HFFc6 (cell line): ENCODE measurements at places on chromosomes 4 and X. TPM values are rescaled to one million over a fixed set of nuclear protein-coding genes. Genes with fewer than 3 reads are reported as not detected.

DNA sequence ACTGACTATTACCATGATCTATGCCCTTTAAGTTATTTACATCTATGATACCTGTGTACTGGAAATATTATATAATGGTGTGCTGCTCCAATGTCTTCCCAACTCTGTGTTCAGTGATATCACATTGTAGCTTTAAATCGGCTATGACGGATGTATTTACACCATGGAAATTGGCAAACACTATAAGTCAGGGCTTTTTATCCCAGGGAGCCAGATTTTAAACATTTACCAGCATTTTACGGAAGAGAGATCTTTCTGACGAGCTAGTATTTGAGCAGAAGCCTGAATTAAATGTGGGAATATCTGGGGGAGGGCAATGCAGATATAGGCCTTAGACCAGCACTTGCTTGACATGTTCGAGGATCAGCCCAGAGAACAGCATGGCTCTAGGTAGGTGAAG is 7.7 kb upstream of the PGM2 start:
- no peak for DNase-seq
- no peaks in the 10 kb centered on the region for H3K36me3 ChIP-seq
- H3K4me3 ChIP-seq: no peak overlapping the region
- peaks cover 10% of the 10 kb centered on the region; the same call in 1 of the 2 replicates for H3K4me1 ChIP-seq

Gene CORIN
- total RNA-seq: 0.21 to 0.87 TPM (median 0.30 TPM) in 3 replicates

GRCh38 chr4:29043411-29043810 is 1676.8 kb upstream of the PCDH7 start:
- H3K4me1 ChIP-seq: peaks cover 48% of the 10 kb centered on the region
- H3K27ac ChIP-seq: no peak overlapping the region
- H3K36me3 ChIP-seq: peaks cover 4% of the 10 kb centered on the region; the same call in 1 of the 2 replicates
- no peak for DNase-seq
- H3K27me3 ChIP-seq: no peaks in the 10 kb centered on the region

GRCh38 chrX:118730500-118731247 is 3.3 kb downstream of the IL13RA1 start:
- H3K36me3 ChIP-seq: no peaks in the 10 kb centered on the region
- peaks cover 45% of the 10 kb centered on the region for H3K4me1 ChIP-seq
- H3K4me3 ChIP-seq: peak overlapping the region; percentile 61
- peak; percentile 73 for DNase-seq
- H3K27me3 ChIP-seq: peaks cover 1% of the 10 kb centered on the region

Gene TMEM129
- total RNA-seq: 29.3 to 41.6 TPM (median 37.1 TPM) in 3 replicates

- DNase-seq: no peak
- H3K27ac ChIP-seq: no peak overlapping the region
- H3K4me1 ChIP-seq: no peaks in the 10 kb centered on the region
- H3K27me3 ChIP-seq: peaks cover 2% of the 10 kb centered on the region; the same call in 1 of the 2 replicates
- no peak overlapping the region for H3K4me3 ChIP-seq
Observed at GRCh38 chr4:9894644-9895332, 113.4 kb downstream of the DRD5 start.

Gene AVPR2
- not detected in 3 replicates for total RNA-seq

- H3K27me3 ChIP-seq: no peaks in the 10 kb centered on the region; the same call in none of the 2 replicates
- no peak for DNase-seq
Observed at GRCh38 chrX:37701588-37701987, 16.0 kb downstream of the XK start.

GRCh38 chr4:154143720-154144119 is 347.9 kb downstream of the DCHS2 start:
- no peaks in the 10 kb centered on the region for H3K36me3 ChIP-seq
- no peak overlapping the region for H3K27ac ChIP-seq
- no peaks in the 10 kb centered on the region for H3K27me3 ChIP-seq
- H3K4me3 ChIP-seq: no peak overlapping the region

GRCh38 chr4:82688091-82688795 is 110.4 kb downstream of the SCD5 start:
- no peak overlapping the region for H3K4me3 ChIP-seq
- H3K36me3 ChIP-seq: no peaks in the 10 kb centered on the region
- no peak for DNase-seq
- no peak overlapping the region for H3K27ac ChIP-seq
- peaks cover 21% of the 10 kb centered on the region for H3K4me1 ChIP-seq

Gene ADRA2C
- 0.26 TPM in 2 replicates for total RNA-seq

DNA sequence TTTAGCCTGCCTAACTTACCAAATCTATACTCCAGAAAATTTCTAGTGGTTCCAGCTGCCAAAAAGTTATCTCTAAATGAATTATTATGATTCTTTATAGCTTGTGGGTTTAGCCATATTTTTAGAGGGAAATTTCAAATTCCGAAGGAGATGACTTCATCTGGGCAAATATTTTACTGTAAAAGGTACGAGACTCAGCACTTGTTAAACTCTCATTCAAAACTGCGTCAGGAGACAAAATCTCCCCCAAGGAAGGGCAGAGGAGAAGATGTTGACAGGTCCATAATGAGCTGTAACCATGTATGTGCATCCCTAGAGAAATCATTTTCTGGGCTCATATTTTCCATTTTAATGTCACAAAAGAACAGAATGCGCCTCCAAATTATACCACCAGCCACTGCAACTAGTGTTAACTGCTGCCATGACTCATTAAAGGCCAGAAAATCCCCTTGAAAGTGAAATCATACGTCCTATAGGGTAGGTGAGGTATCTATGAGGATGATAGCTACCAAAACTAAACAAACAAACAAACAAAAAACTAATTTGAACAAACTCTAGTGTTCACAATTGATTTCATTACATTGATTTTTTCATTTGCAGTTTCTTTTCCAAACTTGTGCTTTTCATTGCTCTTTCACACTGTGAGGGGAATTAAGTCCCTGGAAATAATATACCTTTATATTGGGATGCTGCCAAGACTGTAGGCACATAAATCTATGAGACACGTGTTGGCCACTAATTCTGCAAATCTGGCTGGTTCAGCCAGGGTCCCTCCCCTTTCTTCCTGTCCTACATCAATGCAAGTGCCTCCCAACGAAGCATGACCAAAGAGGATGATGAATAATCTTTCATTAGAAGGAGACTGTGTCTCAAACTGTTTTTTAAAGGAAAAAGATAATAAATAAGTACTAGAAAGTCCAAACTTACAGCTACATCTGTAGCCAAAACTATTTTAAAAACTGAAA is 85.8 kb downstream of the ARHGAP6 start:
- H3K27me3 ChIP-seq: peaks cover 5% of the 10 kb centered on the region; the same call in 1 of the 2 replicates
- no peaks in the 10 kb centered on the region for H3K4me1 ChIP-seq
- no peak overlapping the region for H3K27ac ChIP-seq
- no peak for DNase-seq
- H3K36me3 ChIP-seq: no peaks in the 10 kb centered on the region

- H3K4me1 ChIP-seq: no peaks in the 10 kb centered on the region
- peaks cover 24% of the 10 kb centered on the region for H3K27me3 ChIP-seq
- H3K27ac ChIP-seq: no peak overlapping the region
- no peak for DNase-seq
- H3K4me3 ChIP-seq: no peak overlapping the region
- no peaks in the 10 kb centered on the region for H3K36me3 ChIP-seq
Observed at GRCh38 chr4:6199422-6199921, 877 bp downstream of the JAKMIP1 start.

DNA sequence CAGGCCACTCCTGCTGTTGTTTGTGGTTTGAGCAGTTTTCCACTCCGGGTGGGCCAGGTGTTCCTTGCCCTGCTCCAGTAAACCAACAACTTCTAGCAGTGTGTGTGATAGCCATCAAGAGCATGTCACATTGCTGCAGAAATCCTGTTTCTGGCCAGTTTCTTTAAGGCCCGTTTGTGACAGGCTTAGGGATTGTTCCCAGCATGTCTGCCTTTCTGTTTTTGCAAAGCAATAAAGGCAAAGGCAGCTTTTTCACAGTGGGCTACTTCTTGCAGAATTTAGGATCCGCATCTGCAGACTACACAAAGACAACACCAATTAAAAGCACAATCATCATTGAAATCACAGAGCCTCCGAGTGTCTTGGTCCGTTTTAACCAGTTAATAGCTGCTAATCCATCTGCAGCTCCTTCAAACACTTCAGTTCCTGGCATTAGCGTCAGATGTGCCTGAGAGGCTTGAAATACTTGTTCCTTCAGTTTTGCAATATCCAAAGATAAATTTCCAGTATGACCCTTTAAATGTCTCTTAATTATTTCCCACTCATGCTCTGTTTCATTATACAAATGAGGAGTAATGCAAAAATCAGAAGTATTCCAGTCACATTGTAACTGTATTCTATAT is 65.1 kb downstream of the ADAM29 start:
- DNase-seq: no peak
- H3K4me1 ChIP-seq: no peaks in the 10 kb centered on the region
- H3K4me3 ChIP-seq: no peak overlapping the region
- no peaks in the 10 kb centered on the region for H3K27me3 ChIP-seq
- no peak overlapping the region for H3K27ac ChIP-seq

Gene ADAMTS3
- total RNA-seq: 0.03 to 0.18 TPM in 2 of 3 replicates, not detected in the other

DNA sequence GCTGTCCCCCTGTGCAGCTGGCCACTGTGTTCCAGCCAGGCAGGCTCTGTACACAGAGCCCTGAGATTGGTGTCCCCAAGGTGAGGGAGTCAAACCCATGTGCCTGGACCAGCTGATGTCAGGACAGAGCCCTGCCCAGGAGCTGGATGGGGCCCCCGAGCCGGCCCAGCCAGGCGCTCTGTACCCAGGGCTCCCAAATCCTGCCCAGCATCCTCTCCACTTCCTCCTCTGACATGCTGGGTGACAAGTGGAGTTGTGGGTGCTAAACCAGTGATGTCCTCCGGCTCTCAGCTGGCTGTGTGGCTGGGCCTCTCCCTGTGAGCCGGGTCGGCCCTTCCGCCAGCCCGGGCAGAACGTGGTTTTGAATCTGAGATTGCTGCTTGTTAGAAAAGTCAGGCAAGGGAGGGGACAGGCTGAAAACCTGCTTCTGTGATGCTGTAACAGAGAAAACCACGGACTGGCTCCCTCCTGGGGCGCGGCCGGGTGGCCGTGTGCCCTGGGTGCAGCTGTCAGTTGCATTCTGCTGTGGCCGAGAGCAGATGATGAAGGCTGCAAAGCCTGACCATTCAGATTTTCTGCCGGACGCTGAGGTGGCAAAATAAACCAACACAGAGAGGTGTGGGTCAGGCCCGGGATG is 7.9 kb upstream of the CPLX1 start:
- no peaks in the 10 kb centered on the region for H3K4me1 ChIP-seq
- peaks cover 16% of the 10 kb centered on the region for H3K36me3 ChIP-seq
- H3K27ac ChIP-seq: no peak overlapping the region
- DNase-seq: no peak
- peaks cover 10% of the 10 kb centered on the region for H3K27me3 ChIP-seq

GRCh38 chr4:508675-509638 is 9.9 kb downstream of the PIGG start:
- DNase-seq: no peak
- H3K27ac ChIP-seq: no peak overlapping the region
- H3K4me3 ChIP-seq: no peak overlapping the region
- no peaks in the 10 kb centered on the region; the same call in none of the 2 replicates for H3K27me3 ChIP-seq
- peaks cover 46% of the 10 kb centered on the region for H3K36me3 ChIP-seq

- DNase-seq: no peak
- no peak overlapping the region for H3K27ac ChIP-seq
- no peaks in the 10 kb centered on the region for H3K36me3 ChIP-seq
- H3K4me1 ChIP-seq: no peaks in the 10 kb centered on the region; the same call in 1 of the 2 replicates
Observed at GRCh38 chr4:138972956-138973801, 42.4 kb upstream of the NOCT start.

Gene CFAP47
- not detected in 2 replicates for total RNA-seq

DNA sequence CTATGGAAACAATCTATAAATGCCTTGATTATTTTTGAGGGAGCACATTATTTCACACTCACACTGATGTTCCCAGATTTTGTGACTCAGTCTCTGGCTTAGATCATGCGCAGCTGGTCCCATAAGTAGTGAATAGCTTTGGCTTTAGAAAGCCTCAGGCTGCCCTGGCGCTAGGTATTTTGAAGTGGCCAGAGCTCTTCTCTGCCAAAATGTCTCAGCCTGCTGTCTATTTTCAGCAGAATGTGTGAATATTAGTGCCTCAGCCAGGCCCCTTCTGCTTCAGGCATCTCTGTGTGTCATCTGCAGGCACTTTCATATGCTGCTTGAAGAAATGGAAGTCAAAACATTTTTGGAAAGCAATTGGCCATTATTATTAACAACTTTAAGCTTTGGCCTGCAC is 931.0 kb upstream of the INTU start:
- DNase-seq: peak; percentile 70
- H3K4me3 ChIP-seq: no peak overlapping the region
- no peaks in the 10 kb centered on the region for H3K27me3 ChIP-seq

Gene RAB39B
- 0.05 to 0.20 TPM (median 0.09 TPM) in 3 replicates for total RNA-seq

Gene DDX53
- not detected in 3 replicates for total RNA-seq

Gene TMPRSS11B
- total RNA-seq: not detected in 3 replicates

DNA sequence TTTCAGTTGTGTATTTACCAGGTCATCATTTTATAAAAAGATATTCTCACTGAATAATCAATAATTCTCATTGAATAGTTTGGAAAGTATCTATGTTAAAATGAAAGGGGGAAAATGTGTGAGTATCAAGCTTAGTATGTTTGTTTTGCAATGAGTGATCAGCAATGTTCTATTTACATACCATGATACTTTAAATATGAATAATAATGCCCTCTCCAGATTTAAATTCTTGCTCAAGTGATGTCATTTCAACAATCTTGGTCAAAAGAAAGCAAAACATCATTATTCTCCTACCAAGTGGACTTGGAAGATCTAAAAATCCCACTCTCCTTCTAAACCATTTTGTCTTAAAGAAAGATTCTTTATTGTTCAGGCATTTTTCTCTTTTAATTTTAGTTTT is 42.1 kb upstream of the ANKRD50 start:
- H3K27ac ChIP-seq: no peak overlapping the region
- H3K4me1 ChIP-seq: peaks cover 23% of the 10 kb centered on the region
- H3K27me3 ChIP-seq: no peaks in the 10 kb centered on the region
- H3K4me3 ChIP-seq: no peak overlapping the region
- H3K36me3 ChIP-seq: no peaks in the 10 kb centered on the region
- no peak for DNase-seq

DNA sequence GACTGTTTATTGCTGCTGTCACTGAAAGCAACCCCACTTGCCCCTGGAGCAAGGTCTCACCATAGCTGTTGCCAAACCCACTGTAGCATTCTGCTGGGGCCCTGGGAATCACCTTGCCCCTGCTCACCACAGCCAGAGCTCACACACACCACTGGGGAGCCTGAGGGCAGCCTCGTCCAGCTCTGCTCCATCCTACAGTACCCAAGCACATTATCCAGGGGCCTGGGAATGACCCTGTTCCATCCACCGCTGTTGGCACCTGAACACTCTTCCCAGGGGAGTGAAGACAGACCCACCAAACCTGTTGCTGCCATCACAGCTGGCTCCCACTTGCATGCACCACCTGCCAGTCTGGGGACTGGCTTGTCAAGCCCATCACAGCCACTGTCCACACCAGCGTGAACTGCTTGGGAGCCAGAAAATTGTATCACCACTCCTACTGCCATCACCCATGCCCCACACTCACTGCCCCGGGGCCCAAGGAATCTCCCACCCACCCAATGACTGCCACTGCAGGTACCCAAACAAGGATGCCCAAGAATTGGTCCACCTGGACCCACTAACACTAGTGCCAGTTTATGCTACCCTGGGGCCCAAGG is 811.3 kb downstream of the KLHL13 start:
- H3K27ac ChIP-seq: no peak overlapping the region
- H3K4me1 ChIP-seq: no peaks in the 10 kb centered on the region
- DNase-seq: no peak
- H3K27me3 ChIP-seq: no peaks in the 10 kb centered on the region
- no peak overlapping the region for H3K4me3 ChIP-seq

Gene S100G
- total RNA-seq: not detected in 3 replicates

Gene LONRF3
- not detected in 3 replicates for total RNA-seq

Gene SPANXN4
- total RNA-seq: not detected in 2 replicates
